ENCODE measurements at places on chromosomes 7 and 10.
A peak's percentile ranks its signal among the peaks of the same experiment; 100 is the strongest.

DNA sequence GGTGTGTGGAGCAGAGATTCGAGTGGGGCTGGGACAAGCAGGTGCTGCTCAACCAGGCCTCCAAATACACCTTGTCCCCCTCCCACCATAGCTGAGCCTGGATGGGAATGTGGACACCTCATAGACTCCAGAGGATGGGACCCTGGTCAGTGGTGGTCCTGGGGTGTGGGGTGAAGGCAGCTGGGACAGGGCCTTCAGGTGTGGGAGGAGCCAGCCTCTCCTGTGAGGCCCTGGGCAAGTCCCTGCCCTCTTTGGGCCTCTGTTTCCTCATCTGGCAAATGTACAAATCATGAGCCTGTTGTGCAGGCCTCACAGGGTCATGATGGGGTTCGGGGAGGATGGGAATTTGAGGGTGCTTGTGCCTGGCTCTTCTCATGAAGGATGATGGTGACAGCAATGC, 362.9 kb upstream of the NUPR2 start:
- no peak for DNase-seq

- no peak for DNase-seq
Measured at GRCh38 chr10:113235508-113235907, 285.5 kb downstream of the TCF7L2 start.

- DNase-seq = no peak
Measured at GRCh38 chr10:21754410-21755011, 220.5 kb downstream of the MLLT10 start.

DNA sequence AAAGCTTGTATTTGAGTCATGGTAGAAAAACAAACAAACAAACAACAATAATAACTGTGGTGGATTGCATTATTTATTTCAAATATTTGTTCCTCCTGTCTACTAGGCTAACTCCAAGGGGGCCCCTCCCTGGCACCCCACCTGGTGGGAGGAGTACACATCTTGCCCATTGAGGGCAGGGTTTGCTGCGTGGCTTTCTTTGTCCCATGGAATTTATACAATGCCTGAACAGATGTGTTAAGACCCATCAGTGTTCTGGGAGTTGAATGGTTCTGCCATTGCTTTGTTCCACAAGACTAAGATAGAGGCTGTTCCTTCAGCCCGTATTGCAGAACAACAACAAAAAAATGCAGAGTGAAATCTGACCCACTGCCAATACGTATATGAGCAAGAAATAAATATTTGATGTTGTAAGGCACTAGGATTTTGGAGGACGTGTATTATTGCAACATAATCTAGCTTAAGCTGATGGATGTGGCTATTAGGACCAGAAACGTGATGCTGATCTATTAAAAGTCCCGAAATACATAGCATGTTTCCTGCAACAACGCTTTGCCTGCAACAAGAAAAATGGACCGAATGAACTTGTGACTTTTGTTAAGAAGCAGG, 119.1 kb upstream of the JCAD start:
- DNase-seq = no peak

- DNase-seq = peak; percentile 22
Measured at GRCh38 chr7:144821067-144821466, 14.8 kb downstream of the TPK1 start.

Data from stimulated activated CD4-positive, alpha-beta T cell treated with anti-CD3 and anti-CD28 coated beads, Interleukin-4, amount 100 ng/mL, for 4 hours (primary cell).